ENCODE measurements at places on chromosomes 13 and 19.

DNA sequence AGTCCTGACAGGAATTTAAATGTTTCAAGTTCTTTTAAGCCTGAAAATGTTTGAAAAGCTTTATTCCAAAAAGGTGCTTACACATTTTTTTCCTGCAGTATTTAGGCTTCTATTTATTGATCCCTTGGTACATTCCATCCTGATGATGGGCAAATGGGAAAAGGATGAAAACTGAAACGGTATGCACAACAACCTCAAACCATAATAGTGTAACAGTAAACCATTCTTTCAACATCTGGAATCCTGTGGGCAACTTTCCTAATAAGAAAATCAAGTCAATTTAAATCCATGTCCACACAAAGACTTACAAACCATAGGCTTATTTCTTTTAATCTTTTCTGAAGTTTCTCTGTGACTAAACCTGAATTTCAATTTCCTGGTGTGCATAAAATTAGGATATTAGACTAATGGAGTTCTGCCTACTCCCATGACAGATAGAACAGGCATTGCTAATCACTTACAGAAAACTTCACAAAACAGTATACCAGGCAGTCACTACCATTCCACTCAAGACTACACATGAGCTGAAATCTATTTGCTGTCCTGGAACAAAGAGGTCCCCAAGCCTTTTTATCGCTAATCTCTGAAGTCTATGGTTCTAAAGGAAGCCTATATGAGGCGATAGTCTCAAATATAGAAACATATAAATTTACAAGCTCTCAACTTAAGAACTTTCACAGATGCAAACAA lies 103.3 kb downstream of the DLEU7 start:
- DNase-seq = no peak

DNA sequence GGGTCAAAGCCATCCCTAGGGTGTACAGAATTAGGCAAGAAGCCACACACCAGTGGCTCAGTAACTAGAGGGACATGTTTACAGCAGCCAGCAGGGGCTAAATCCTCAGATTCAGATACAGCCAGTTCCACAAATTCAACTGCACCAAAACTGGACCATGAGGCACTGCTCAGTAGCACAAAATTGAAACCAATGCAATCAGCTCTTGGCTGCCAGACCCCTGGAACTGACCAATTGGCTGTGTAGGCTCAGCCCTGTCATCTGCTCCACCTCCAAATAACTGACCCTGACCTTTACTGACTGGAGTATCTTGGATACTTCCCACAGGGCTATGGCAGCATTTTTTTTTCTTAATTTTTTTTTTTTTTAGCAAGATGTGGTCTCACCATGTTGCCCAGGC lies 226.5 kb downstream of the FOXO1 start:
- no peak for DNase-seq

- no peak for DNase-seq
Measured at GRCh38 chr19:54188215-54188871, 1.0 kb downstream of the MBOAT7 start.

- no peak for DNase-seq
Measured at GRCh38 chr19:7706188-7706954, 4.4 kb upstream of the FCER2 start.

GRCh38 chr19:10639836-10640235 lies 14.3 kb upstream of the ILF3 start:
- DNase-seq = peak; percentile 89

DNA sequence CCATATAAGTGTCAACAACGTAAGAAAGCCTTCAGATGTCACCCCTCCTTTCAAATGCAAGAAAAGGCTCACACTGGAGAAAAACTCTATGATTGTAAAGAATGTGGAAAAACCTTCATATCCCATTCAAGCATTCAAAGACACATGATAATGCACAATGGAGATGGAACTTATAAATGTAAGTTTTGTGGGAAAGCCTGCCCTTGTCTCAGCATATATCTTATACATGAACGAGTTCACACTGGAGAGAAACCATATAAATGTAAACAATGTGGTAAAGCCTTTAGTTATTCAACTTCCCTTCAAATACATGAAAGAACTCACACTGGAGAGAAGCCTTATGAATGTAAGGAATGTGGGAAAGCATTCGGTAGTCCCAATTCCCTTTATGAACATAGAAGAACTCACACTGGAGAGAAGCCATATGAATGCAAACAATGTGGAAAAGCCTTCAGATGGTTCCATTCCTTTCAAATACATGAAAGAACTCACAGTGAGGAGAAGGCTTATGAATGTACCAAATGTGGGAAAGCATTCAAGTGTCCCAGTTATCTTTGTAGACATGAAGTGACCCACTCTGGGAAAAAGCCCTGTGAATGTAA lies 11.1 kb downstream of the ZNF844 start:
- DNase-seq = no peak

Data from GM20000 (cell line).